ENCODE measurements at places on chromosomes 3 and 15. TPM values are rescaled to one million over a fixed set of nuclear protein-coding genes. Genes with fewer than 3 reads are reported as not detected.

DNA sequence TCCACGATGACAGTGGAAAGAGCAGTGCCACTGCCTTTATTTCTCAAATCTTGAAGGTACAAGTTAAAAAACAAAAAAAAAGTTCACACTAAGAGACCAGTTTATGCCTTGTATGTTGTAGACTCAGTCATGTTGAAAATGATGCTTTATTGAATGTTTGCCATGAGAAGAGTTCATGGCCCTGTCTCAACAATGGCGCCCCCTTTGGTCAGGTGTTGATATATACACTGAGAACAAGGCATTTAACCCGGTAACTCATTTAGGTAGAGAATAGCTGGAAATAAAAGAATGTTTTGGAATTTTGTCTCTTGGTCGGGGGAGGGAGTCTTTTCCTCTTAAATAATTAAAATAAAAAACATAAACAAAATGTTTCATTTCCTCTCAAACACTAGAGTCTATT lies 145.6 kb upstream of the SLC2A2 start:
- DNase-seq = no peak

DNA sequence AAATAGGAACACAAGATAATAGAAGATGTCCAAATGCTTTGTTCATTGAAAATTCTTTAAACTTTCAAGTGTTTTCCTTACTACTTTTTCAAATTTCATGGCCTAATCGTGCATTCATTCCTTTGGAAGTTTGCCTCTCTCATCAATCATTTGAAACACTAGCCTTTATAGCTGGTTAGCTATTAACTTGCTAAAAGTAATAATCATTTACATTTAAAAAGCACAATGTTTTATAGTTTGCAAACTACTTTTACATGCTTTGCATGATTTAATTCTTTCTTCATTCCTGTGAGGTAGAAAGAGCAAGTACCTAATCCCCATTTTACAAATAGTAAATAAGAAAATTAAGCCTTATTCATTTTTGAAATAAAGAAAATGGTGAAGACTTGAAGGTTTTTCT lies 137.4 kb upstream of the SLC7A14 start:
- DNase-seq = no peak

The FBXW12 gene
- not detected for total RNA-seq

The C2CD4A gene
- total RNA-seq = 0.15 TPM

Measured in Panc1 (cell line).